Retina (tissue), 1 donor: ENCODE measurements at places on chromosomes 7 and 10.
A peak's percentile ranks its signal among the peaks of the same experiment; 100 is the strongest.

DNA sequence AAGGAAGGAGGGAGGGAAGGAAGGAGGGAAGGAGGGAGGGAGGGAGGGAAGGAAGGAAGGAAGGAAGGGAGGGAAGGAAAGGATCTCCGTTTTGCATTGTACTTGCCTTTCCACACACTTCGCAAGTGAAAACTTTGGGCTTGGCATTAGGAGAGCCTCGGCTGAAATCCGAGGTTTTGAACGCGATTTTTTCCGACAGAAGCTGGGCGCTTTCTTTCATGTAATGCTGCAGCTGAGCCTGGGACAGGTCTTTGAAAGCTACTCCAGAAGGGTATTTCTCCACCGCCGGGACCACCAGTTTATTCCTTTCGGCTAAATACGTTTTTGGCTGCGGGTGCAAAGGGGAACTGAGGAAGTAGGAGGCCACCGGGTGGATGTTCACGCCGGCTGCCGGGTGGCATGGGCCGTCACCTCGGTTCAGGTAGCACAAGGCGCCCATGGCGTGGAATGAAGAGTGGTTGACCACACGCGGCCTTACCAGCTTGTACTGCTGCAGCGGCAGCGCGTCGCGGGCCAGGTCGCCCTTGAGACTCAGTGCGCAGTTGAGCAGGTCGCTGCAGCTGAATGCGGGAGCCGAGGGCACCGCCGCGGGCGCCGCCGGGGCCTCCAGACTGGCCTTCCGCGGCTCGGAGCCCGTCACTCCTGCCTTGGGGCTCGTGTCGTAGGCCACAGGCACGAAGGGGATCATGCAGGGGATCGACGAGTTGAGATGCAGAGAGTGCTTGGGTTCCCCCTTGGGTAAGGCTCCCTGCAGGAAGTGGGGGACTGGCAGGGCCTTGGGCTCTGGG lies 825 bp downstream of the FEZF1 start:
- DNase-seq = peak; percentile 87

- no peak for DNase-seq
These were observed 25.8 kb downstream of the STEAP1 start for GRCh38 chr7:90180011-90180585.

DNA sequence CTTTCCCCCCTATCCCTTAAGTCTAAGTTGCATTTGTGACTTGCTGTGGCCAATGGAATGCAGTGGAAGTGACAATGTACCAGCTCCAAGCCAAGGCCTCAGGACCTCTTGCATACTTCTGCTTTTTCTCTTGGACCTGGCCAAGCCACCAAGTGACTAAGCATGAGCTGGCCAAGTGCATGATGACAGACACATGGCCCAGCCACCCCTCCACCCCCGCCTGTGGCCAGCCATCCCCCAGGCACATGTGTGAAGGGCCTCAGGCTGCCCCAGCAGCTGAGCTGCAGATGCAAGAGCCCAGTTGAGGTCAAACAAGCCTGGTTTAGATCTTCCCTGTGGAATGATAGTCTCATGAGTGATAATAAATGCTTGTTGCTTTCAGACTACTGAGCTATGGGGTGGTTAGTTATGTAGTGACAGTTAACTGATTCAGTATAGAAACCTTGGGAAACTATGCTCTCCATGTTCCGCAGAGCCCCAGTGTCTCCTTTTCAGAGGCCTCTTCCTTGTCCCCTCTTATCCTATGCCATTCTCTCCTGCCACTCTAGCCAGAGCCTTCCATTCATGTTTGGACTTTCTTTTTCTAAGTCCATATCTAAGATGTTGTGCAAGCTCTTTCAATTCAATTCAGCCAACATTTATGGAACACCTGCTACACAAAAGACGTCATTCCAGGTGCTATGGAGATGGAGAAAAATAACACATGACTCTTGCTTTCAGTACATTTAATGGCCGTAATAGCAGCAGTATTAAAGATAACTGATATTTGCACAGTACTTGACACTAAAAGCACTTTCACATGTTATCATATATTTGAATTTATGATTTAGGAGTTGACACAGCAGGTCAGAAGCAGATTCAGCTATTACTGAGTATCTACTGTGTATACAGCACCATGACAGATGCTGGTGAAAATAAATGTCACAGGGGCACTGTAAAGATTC lies 55.5 kb upstream of the LOXL4 start:
- no peak for DNase-seq

DNA sequence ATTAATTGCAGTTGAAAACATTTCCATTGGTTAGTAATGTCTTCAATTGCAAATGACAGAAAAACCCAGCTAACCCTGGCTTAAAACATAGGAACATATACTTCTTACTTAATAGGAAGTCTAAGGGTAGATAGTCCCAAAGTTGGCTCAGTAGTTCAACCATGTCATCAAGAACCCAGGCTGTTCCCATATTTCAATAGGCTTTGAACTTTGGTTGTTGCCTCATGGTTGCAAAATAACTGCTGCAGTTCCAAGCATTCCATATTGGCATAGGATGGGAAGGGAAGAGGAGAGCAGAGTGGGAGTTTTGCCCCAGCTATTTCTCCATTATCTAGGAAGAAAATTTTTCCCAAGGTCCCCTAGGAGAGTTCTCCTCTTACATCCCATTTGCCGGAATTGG lies 81.4 kb upstream of the EEPD1 start:
- no peak for DNase-seq

- peak; percentile 69 for DNase-seq
These were observed 20.2 kb upstream of the SMC3 start for GRCh38 chr10:110547139-110547761.

DNA sequence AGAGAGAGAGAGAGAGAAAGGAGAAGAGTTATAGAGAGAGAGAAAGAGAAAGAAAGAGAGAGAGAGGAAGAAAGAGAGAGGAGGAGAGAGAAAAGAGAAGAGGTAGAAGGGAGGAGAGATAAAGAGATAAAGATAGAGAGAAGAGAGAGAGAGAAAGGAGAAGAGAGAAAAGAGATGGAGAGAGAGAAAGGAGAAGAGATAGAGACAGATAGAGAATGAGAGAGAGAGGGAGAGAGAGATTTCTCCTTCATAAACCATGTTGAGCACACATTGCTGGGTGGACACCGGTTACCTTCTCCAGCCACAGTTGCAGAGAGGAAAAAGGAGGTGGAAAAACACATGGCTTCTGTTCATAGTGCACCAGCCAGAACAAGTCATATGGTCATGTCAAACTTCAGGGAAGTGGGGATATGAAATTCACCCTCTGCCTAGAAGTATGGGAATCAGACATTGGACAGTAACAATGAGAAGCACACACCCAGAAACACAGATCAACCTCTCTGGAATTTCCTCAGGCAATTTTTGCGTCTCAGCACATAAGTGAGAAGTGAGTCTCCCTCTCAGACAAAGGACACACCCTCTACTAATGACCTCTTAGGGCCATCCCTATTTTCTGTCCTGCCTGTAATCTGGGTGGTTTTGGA lies 172.5 kb upstream of the SVIL start:
- no peak for DNase-seq

- no peak for DNase-seq
These were observed 1107.2 kb upstream of the CELF2 start for GRCh38 chr10:9910446-9910845.

GRCh38 chr10:47024399-47025252 lies 113.4 kb downstream of the PTPN20 start:
- DNase-seq = peak; percentile 81

GRCh38 chr10:126084369-126084768 lies 188.0 kb downstream of the FANK1 start:
- DNase-seq = no peak

DNA sequence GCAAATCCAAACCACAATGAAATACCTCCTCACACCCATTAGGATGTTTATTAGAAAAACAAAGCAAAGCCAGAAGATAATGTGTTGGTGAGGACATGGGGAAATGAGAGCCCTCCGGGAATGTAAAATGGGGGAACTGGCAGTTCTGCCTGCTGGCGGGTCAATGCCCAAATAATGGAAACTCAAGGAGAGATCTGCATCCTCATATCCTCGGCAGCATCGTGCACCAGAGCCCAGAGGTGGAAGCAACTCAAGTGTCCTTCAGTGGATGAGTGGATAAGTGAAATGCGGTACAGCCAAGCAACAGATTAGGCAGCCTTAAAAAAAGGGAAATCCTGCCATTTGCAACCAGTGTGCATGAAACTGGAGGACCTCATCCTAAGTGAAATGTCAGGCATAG lies 325.2 kb downstream of the WDR37 start:
- DNase-seq = no peak

DNA sequence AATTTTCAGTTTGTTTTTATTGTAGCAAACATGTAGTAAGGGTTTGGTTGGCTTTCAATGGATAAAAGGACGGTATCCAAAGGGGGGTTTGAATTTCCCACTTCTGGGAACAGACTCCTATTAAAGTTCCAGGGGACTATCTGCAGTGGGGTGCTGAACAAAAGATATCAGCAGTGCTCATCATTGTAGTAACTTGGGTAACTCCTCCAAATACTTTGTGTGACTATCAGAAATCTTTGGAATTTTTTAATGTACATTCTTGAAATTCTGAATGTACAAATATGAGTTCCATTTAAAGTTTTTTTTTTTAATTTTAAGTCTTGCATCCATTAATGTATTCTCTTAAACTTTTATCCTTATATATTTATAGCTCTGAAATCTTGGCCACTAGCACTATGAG lies 42.1 kb downstream of the CYP51A1 start:
- DNase-seq = no peak

DNA sequence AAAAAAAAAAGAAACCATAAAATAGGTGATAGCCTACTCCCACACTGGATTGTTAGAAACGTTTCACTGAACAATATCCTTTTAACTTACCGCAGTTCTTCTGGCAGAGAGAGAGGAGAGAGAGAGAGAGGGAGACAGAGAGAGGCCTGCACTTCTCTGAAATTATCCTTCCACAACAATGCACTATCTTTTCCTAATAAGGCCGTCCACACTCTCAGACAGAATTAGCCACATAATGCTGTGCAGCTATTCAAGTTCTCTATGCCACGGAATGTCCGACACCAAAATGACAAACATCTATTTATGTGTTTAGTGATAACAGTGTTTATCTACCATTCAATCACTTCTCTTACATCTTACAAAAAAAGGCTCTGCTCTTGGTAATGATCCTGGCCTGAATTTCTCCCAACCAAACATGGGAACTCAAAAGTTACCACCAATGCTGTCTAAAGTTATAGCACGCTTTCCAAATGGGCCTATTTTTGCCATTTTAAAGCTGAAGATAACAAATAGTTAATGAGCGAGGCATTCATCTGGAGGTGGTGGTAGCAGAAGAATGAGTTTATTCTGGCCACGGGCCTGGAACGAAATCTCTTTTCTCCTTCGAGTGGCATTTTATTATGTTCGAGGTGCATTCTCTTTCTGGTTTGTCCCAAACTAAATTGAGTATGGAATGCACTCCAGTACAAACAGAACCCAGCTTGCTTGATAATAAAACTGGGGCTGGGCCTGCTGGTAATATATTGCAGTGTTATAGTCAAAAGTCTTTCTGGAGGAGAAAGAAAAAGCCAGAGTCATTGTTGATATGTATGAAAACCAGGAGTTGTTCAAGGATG lies 160.2 kb upstream of the SVIL start:
- DNase-seq = no peak

DNA sequence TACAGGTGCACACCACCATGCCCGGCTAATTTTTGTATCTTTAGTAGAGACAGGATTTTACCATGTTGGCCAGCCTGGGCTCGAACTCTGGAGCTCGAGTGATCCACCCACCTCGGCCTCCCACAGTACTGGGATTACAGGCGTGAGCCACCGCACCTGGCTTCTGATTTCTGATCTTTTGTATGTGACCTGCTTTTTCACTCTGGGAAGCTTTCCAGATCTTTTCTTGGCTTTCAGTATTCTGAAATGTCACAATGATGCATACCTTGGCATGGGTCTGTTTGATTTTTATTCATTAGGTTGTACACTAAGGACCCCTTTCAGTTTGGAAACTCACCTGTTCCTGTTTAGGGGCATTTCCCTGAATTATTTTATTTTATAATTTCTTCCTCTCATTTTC lies 41.6 kb downstream of the PROSER2 start:
- no peak for DNase-seq

GRCh38 chr10:3548076-3548475 lies 236.9 kb downstream of the KLF6 start:
- no peak for DNase-seq

- no peak for DNase-seq
These were observed 373.1 kb downstream of the THSD7A start for GRCh38 chr7:11458736-11459483.

DNA sequence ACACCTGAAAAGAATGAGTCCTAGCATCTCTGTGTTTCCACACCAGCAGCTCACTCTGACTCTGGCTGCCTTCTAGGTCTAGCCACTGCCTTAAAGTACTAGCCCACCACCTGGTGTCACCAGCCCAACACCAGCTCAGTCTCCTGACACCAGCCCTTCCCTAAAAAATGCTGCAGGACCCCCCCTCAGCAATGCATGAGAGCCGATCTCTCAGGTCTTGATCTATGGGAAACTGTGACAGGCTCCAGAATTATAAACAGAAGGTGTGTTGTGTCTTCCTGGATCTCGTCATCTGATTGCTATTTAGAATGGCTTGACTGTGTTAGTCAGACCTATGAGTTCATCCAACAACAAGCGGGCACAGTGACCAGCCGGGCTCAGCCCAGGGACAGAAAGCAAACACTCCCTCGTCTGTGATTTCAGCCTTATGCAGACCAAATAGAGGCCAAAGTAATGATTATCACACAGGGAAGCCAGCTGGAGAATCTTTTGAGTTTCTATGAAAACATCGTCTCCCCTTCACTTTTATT lies 66.6 kb downstream of the CUBN start:
- DNase-seq = no peak

GRCh38 chr7:375321-375831 lies 85.4 kb downstream of the FOXL3 start:
- DNase-seq = no peak

GRCh38 chr7:22296916-22297315 lies 60.0 kb downstream of the RAPGEF5 start:
- no peak for DNase-seq

DNA sequence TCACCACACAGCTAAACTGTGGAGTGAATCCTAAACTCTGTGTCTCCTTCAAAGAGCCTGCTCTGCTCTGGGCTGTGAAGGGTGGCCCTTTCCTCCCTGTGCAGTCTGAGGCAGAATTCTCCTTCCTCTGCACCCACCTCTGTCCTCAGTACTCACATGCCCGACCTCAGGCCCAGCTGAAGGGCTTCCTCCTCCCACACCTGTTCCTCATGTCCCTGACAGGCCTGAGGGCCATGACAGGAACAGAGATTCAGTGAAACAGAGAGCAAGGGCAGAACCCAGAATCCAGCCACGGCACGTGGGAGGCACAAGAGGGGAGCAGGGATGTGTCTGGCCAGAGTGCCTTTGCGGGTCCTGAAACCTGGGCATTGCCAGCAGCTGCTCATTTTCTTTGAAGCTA lies 13.9 kb downstream of the CREB3L2 start:
- DNase-seq = no peak

GRCh38 chr10:109993551-109994330 lies 14.0 kb upstream of the ADD3 start:
- DNase-seq = no peak
